ENCODE measurements at places on chromosomes 6 and 20.

GRCh38 chr6:99768166-99768565 is 161.5 kb downstream of the PRDM13 start:
- DNase-seq: no peak

DNA sequence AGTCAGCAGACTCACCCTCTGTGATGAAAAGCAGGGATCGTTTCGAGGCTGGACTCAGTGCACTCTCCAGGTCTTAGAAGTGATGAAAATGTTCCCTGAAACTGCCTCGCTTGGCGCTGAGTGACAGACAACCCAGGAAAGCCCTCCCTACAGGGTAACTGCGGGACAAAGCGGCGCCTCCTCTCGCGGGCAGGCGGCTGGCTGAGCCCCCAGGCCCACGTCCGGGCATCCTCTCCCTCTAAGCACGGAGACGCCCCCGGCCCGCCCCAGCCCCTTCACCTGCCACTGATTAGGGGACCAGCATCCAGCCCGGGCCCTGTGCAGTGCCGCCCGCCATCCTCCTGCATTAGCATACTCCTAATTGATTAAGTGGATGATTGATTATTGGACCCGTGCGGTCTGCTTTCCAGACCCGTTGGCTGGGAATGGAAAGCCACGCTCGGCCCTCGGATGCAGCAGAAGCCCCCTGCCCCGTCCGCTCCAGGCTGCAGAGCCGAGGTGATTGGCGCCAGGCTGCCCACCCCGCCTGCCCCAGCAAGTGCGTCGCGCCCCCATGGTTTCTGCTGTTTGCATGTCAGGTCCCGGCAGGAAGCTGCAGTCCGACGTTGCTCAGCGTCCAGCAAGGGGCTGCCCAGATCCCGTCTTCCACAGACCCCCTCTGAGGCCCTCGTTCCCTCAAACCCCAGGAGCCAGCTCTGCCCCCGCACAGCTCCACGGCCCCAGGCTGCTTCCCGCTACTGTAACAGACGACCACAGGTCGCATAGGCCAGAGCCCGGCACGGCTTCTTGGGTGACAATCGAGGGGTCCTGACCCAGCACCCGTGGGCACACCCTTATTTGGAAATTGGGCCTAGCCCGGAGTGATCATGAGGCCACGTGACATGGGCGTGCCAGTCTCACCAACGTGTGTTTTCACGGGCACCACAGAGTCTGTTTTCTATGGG is 131.6 kb downstream of the DLL1 start:
- no peak for DNase-seq

DNA sequence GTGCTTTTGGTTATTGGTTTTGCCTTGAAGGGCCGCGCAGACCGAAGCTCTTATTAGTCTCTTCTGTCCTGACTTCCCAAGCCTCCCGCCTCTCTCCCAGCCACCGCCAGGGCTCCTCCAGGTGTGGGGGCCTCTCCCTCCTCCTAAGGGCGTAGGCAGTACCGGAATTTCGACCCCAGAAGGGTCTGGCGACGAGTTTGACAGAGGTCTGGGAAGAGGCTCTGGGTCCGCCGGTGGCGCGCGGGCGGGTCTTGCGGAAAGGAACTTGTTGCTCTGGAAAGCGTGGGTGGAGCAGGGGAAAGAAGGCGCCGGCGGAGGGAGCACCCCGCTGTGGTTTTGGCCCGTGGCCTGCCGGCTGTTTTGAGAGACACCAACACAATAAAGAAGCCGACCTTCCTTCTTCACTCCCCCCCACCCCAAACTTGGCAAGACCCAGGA is 1.8 kb downstream of the PCSK2 start:
- DNase-seq: no peak

DNA sequence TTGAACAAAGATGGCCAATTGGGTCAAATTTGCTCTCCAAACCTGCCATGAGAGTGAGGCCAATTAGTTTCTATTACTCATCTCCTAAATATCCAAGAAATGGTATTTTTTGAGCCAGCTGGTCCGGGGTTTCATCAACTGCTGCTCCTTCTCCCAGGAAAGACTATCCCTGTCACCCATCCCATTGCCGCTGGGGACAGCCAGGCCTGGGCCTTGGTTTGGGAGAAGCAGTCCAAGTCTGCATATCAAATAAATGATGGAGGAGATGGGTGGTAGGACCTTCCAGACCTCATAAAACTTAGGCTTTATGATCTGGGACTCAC is 46.7 kb upstream of the TTPAL start:
- DNase-seq: no peak

DNA sequence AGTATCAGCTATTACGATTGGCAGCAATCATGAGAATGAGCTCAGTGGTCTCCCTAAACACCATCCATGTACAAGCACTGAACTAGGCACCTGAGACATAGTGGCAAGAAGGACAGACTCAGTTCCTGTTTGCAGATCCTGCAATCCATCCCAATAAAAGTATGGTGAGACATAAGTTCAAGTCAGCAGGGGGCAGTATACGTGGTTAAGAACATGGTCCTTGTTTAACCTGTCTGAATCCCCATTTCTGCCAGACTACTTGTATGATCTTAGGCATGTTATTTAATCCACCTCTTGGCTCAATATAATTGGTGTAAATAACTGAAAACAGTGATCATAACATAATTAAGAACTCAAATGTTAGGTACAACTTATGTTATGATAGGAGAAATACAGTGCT is 33.2 kb upstream of the PNISR start:
- peak; percentile 15 for DNase-seq

- no peak for DNase-seq
Measured at GRCh38 chr6:147341486-147341885, 137.3 kb downstream of the STXBP5 start.

DNA sequence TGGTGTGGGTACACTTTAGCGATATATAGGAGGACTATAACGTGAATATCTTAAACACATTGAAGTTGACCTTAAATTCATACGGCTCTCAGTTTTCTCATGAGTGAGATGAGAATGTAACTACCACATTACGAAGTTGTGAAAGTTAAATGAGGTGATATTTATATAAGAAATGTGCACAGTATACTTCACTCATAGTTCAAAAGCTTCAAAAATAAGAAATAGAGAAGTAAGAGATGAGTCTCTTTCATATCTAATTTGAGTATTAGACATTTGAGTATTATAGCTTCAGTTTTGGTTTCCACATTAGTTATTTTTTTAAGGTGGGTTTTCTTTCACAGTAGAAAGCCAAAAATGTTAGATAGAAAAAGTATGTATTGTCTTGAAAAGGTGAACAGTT is 183.3 kb downstream of the NKAIN2 start:
- DNase-seq: no peak

DNA sequence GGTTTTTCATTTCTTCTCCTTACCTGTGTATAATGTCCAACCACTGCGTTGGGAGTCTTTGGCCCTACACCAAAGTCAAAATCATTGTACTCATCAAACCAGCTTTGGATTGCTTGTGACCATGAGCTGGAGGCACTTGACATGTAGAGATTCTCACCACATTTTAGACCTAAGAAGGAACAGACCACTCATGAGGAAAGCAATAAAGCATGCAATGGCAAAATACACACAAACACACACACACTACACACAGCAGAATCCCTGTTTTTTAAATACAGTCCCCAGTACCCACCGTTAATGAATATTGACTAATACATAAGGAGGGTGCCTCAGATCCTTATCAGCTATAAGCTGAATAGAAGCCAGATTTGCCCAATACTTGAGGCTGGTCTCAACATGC is 10.5 kb downstream of the CRISP3 start:
- no peak for DNase-seq

DNA sequence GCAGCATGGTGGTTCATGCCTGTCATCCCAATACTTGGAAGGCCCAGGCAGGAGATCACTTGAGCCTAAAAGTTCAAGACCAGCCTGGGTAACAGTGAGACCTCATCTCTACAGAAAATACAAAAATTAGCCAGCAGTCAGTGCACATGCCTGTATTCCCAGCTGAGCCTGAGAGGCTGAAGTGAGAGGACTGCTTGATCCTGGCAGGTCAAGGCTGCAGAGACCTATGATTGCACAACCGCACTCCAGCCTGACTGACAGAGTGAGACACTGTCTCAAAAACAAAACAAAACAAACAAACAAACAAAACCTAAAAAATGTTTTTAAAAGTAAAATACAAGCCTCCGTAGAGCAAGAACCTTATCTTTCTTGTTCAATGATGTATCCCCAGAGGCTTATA is 6.0 kb downstream of the CEP85L start:
- no peak for DNase-seq

DNA sequence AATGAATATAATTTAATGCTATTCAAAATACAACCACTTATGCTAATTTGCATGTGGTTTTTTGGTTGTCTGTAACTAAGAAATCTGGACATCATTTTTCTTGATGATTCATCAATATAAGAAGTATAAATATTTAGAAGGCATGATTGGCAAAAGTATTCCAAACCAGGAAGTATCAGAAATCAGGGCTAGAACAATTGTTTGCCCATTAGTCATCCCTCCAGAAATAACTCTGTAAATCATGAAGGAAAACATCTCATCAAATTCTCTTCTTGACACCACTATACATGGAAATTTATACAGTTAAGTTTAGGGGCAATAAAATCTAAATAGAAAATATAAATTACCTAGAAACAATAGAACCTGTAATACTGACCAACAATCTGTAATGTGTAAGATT is 554.7 kb upstream of the HS3ST5 start:
- no peak for DNase-seq

GRCh38 chr20:59013959-59014608 is 5.1 kb upstream of the TUBB1 start:
- peak; percentile 75 for DNase-seq

- DNase-seq: no peak
Measured at GRCh38 chr20:34629904-34630303, 47.0 kb downstream of the PIGU start.

DNA sequence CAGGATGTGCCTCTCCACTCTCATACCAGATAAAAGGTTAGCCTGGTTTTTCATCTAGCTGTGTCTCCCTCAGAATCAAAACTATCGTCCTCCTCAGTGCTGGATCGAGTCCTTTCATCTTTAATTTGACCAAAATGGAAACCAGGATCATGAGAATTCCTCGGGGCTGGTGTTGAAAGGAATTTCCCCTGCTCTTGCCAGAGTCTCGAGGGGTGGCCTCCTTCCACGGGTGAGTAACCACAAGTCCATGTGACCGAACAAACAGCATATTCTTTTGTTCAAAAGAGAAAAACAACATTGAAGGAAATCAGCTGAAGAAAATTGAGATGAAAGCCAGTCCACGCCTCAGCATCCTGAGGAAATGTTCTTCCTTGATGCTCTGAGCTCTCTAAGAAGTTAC is 165.9 kb upstream of the CDYL start:
- peak; percentile 84 for DNase-seq

- no peak for DNase-seq
Measured at GRCh38 chr6:10177704-10178103, 237.2 kb downstream of the TFAP2A start.

- peak; percentile 40 for DNase-seq
Measured at GRCh38 chr6:26743157-26743821, 83.7 kb upstream of the ZNF322 start.

DNA sequence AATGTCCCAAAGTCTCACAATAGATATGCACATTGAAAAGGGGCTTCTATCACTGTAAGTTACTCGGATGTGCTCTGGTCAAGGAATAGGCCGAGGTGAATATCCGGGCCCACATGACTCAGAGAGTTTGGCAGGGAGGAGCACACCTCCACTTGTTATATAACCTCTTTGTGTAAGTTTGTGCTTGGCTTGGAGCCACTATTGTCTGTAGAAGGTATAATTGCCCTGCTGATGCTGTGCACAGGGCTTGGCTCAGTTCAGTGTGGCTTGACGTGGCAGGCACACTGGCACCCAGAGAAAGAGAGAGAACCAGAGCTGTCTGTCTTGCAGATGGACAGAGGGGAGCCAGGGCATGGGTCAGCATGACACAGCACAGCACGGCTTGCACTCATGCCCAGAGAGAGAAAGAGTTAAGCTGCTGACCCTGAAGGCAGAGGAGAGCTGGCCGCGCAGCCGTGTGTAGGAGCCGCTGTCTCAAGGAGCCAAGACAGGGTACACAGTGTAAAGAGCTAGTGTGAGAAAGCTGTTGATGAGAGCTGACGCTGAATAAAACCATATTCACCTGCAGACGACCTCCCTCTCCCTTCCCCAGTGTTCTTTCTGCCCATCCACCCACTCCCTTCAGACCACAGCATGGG is 482.5 kb downstream of the C6orf118 start:
- no peak for DNase-seq

DNA sequence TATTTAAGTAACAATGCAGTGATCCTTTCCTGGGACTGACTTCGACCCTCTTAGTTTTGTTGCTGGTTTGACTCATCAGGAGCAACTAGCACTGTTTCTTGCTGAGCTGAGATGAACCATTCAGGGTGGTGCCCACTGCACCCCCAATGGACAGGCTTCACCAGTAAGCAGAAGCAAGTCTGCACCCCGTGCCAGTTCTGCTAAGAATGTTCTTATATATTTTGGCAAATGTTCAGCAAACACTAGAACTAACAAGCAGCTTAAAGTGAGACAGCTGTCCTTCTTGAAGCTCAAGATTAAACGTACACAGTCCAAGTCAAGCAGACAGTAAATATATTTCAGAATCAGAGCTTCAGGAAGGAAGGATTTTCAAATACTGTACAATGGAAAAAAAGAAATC is 561.3 kb upstream of the CDH4 start:
- no peak for DNase-seq

DNA sequence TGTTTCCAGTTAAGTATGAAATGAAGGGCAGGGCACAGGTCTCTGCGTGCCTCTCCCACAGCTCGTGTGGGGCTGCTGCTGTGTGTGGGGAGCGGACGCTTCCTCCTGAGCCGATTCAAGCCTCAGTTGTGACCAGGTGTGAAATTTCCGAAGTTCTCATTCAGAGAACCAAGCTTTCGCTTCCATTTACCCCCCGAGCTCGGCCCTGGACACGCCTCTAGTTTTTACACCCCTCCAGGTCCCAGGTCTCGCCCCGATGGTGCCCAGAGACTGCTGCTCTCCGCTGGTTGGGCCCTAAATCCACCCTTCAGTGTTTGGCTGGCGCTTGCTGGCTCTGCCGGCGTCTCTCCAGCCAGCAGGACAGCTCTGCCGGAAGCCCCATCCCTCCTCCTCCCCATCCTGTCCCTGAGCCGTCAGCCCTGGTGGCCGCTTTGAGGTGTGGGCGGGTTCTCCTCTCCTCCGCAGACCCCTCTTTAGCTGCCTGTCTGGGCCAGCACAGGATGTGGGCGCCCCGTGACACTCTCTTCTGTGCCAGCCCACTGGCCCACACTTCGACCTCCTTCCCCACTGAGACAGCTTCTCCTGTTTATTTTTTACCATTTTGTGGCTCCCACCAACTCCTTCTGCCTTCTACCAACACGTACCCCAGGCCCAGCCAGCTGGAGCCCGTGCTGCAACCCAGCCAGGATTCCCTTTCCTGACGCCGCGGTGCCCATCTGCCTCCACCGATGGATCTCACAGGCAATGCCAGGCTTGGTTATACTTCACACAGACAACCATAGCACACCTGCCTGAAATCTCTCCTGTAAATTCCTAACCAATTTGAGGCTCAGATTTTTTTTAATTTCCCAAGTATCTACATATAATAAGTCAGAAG is 142.8 kb downstream of the DLL1 start:
- no peak for DNase-seq

DNA sequence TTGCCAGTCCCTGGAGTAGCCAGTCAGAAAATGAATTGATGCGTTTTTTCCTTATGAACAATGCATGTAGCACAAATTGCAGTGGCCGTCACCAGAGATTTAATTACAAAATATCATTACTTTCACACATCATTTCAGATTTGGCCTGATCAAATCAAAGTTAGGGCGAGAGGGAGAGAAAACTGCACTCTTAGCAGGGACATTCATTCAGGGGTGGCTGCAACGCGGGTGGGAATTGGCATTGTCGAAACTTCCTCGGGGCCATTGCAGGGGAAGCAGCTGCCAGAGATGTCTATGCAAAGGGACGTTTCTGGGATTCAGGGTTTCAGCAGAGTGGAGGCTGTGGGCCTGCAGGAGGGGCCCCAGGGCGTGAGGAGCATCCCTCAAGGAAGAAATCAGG is 76.5 kb upstream of the TOP1 start:
- DNase-seq: no peak
